ENCODE measurements at places on chromosomes 11 and 22.
A peak's percentile ranks its signal among the peaks of the same experiment; 100 is the strongest.

GRCh38 chr11:66976028-66976467 lies 944 bp downstream of the C11orf86 start:
- no peak for DNase-seq

DNA sequence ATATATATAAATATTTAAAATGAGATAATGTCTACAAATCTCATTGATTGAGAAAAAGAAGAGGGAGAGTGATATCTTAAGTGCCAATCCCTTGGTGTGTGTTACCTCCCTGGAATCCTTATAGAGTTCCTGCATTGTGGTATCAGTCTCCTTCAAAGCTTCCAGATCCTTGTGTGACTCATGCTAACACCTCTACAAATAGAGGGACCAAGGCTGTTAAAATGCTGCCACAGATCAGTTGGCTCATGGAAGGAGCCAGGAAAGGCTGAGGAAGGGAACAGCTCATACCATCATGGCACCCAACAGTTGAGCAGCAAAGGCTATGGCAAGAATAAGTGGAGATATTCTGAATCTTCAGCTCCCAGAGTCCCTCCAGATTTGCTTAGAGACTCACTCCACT lies 163.6 kb upstream of the ISX start:
- no peak for DNase-seq

GRCh38 chr11:19963697-19964387 lies 196.4 kb downstream of the DBX1 start:
- DNase-seq: no peak

GRCh38 chr22:44383064-44383575 lies 70.4 kb upstream of the SHISAL1 start:
- no peak for DNase-seq

GRCh38 chr11:102119997-102120396 lies 9.8 kb downstream of the YAP1 start:
- DNase-seq: no peak

- DNase-seq: peak; percentile 29
Observed at GRCh38 chr22:43126501-43127165, 16.1 kb downstream of the BIK start.

DNA sequence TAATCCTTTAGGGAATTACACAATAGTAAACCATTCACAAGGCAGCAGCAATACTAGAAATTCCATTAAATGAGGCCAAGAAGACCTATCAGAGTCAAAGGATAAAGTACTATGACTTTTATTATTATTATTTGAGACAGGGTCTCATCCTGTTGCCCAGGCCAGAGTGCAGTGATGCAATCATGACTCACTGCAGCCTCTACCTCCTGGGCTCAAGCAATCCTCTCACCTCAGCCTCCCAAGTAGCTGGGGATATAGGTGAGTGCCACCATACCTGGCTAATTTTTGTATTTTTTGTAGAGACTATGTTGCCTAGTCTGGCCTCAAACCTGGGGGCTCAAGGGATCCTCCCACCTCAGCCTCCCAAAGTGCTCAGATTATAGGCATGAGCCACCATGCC lies 51.8 kb downstream of the TTC28 start:
- DNase-seq: no peak

DNA sequence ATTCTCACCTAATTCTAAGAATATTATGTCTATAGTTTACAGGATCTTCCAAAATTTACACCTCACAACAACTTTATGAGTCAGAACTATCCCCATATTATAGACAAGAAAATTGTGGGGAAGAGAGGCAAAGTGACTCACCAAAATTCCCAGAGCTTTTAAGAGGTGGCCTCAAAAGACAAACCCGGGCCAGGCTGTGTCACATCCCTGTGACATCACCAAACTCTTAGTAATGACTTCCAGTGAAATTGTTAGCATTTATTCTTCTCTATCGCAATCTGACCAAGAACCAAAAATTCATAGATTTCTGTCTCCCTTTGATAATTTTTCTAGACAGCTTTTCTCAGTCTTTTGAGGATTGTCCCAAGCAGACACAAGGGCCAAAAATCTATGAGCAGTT lies 134.3 kb downstream of the SNX19 start:
- DNase-seq: no peak

- DNase-seq: no peak
Observed at GRCh38 chr22:48354096-48354495, 1473.6 kb downstream of the BRD1 start.

- no peak for DNase-seq
Observed at GRCh38 chr11:19347911-19348310, 107.2 kb upstream of the E2F8 start.

DNA sequence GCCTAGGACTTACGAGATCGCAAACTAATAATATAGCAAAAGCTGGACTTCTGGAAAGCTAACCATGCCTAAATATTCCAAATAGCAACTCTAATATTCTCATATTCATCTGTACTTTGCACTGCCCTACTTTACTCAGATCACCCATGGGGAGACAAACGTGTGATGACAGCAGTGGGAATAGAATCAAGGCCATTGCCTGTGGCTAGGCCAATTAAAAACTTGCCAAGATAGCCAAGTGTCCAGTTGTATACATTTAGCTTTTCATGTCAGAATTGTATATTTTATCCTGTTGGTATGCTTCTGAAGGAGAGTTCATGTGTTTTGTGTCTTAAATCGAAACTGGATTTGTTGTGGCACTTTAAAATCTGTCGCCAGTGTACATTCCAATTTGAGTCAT lies 1.2 kb upstream of the CEP126 start:
- no peak for DNase-seq

DNA sequence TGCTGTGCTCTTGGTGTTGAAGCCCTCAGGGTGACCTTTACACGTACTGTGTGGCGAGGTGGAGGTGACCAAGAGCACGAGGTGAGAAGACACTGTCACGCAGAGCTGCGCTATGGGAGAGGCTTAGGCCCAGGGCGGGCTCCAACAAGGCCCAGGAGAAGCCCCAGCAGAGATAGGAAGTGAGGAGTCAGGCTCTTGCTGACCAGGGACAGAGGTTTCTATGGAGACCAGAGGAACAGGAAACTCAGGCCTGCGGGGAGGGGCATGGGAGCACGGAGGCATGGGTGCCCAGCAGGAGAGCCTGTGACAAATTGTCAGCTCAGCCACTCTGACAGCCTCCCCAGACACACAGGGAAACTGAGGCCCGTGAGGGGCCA lies 15.8 kb downstream of the DGKZ start:
- DNase-seq: no peak

GRCh38 chr11:130858215-130858614 lies 58.1 kb downstream of the SNX19 start:
- no peak for DNase-seq

GRCh38 chr11:103806130-103806895 lies 230.1 kb upstream of the DDI1 start:
- peak; percentile 57 for DNase-seq

GRCh38 chr22:20009582-20010306 lies 6.9 kb downstream of the ARVCF start:
- DNase-seq: no peak

- DNase-seq: no peak
Observed at GRCh38 chr11:128357073-128357472, 230.3 kb downstream of the ETS1 start.

GRCh38 chr11:130304651-130305050 lies 10.1 kb downstream of the ZBTB44 start:
- no peak for DNase-seq

DNA sequence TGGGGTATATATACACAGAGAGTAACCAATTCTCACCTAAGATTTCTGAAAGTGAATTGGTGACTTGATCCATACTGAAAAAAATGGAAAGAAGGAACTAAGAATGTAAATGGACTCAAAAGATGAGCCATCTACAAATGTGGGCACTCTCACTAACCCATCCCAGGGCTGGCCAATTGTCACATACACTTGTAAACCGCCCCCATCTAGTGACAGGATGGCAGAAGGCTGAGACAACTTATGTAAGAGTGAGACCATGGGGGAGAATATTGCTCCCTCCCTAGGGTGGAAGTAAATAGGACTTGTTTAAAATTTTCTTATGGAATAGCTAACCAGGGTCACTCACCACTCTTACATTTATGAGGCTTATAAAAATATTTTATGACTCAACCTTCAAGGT lies 377.1 kb upstream of the ISX start:
- no peak for DNase-seq

GRCh38 chr11:107619926-107620325 lies 29.0 kb downstream of the ELMOD1 start:
- no peak for DNase-seq

DNA sequence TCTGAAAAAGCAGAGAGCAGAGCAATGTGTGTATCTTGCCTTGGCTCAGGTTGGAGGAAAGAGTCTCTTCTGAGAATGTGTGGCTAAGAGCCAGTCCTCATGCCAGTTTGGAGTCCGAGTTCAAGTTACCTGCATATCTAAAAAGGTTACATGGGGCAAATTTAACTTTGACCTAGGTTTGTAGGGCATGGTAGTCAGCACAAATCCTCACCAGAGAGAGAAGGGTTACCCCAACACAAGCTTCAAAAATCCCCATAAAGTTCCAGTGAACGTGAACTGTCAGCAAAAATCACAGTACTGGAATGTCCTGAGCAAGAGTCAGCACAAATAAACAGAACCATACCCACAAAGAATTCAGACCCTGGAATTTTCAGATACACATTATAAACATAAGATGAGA lies 13.8 kb downstream of the SDHD start:
- no peak for DNase-seq

DNA sequence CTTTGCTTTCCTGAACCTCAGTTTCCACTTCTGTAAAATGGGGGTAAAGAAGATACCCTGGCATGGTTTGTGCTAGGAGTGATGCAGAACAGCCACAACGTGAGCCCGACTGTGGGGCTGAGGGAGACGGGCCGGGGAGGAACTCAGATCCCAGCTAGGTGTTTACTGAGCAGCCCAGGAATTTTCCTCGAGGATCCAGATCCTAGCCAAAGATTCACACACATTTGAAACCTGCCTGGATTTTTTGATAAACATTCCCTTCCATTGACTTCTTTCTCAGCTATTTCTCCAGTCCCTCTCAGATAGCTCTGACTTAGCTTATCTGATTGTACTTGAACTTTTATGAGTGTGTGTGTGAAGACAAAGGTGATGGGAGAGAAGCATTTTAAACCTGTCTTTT lies 98.0 kb downstream of the KIAA1671 start:
- no peak for DNase-seq

- DNase-seq: no peak
Observed at GRCh38 chr22:45896964-45897538, 79.9 kb downstream of the WNT7B start.

GRCh38 chr11:130599073-130599654 lies 150.7 kb downstream of the ADAMTS15 start:
- DNase-seq: no peak

DNA sequence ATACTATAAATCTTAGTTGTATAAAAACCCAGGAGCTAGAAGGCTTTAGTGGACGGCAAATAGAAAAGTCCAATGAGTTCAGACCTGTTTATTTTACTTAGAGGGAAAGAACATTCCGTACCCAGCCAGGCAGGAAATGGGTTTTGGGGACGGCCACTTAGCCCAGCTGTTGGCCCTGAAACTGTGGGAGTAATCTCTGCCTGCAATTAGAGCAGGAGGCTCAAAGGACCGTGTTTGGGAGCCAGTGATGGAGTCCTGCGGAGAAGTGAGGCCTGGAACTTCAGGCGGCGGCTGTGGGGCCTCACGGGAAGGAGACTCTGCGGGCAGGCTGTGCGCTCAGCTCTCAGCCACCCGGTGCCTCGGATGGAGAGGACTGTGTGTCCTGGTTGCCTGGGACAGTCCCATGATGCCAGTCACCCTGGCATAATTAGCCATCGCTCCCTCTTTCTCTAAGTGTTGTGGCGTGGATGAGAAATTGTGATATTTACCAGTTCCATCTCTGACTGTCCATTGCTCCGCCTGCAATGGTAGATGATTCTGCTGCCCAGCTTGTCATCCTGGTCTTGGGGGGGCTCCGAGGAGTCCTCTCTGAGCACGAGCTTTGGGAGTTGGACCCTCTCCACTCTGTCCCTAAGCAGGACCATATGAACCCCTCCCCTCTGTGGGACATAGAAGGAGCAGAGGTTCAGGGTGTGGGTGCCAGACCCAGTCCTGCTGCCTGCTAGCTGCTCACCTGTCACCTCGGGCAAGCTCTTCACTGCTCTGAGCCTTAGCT lies 530.3 kb downstream of the TBC1D22A start:
- DNase-seq: no peak

- no peak for DNase-seq
Observed at GRCh38 chr11:96211436-96211835, 131.6 kb downstream of the MAML2 start.

DNA sequence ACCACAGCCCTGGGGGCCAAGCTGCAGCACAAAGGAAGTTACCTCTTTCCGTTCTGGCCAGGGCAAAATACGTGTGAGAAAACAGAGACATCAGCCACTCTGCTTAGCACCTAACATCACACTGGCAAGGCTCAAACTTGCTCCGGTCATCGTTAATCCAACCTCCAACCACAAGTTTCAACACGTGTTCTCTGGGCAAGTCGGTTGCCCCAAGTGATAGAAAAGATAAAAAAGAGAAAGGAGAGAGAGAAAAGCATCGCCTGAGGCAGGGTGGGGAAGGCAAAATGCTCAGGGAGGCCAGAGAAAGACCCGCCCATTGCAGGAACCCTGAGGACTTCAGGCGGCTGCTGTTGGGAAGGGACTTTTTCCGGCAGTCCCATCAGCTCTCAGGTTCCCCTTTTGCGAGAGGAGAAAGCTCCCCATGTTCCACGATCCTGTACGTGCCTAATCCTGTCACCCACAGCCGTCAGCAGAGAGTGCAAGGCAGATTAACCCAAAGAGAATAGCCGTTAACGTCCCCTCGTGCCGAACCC lies 18.5 kb upstream of the B4GALNT4 start:
- no peak for DNase-seq

DNA sequence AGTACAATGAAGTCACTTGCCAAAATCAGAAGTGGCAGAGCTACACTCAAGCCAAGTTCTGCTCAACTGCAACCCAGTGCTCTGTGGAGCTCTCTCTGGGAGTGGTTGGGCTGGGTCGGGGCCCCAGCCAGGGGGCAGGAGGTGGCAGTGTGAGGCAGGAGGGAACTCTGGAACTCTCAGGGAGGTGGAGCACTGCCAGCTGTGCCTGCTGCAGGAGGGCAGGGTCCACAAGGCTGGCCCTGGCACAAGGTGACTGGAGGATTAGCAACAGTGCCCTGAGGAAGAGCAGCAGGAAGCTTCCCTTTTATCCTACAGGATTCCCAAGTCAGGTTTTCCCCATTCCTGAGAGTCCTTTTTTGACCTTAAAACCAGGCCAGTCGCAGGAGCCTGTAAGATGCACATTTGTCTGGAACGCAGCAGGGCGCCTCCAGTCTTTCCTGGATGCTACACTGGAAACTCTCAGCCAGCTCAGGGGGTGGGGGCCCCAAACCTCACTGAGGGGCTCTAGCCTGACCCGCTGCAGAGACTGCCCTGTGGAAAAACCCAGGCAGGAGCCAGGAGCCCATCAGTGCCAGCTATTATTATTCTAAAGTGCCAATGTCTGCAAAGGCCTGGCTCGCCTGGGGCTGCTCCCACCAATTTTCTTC lies 31.8 kb downstream of the DKK3 start:
- no peak for DNase-seq

- DNase-seq: no peak
Observed at GRCh38 chr11:66498506-66498905, 11.9 kb upstream of the BBS1 start.

GRCh38 chr11:134293119-134294113 lies 17.2 kb downstream of the GLB1L3 start:
- no peak for DNase-seq

GRCh38 chr22:37549704-37550059 lies 10.6 kb upstream of the CDC42EP1 start:
- no peak for DNase-seq

GRCh38 chr22:29306835-29307595 lies 565 bp downstream of the GAS2L1 start:
- DNase-seq: peak; percentile 44
